ENCODE measurements at places on chromosomes 5 and 9.
A peak's percentile ranks its signal among the peaks of the same experiment; 100 is the strongest.

DNA sequence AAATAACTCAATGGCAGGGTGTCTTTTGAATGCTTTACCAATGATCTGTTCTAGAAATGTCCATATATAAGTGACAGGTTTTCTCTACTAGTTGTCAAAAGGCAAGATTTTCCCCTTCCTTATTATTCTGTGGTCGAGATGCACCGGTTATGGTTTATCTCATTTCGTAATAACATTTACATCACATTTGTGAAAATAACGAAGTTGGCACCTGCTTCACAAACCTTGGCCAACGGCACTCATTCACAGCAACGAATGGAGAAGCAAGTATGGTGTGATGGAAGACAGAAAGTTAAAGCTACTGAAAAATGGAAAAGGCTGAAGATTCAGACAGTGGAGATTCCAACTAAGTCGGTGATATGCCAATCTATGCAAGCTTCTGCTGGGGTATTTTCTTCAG lies 235.8 kb downstream of the KCTD16 start:
- no peak for DNase-seq

GRCh38 chr5:139417214-139417613 lies 13.3 kb upstream of the SPATA24 start:
- DNase-seq: no peak

DNA sequence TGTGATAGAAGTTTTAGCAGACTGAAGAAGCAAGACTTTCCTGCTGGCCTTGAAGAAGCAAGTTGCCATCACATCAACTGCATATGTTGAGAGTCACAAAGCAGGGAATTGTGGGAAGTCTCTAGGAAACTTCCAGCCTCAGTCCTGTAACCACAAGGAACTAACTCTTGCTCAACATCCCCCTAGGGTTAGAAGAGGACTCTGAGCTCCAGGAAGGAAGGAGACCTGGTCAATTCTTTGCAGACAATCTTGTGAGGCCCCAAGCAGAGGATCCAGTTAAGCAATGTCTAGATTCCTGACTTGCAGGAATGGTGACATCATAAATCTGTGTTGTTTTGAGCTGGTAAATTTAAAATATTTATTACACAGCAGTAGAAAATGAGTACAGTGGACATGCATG lies 18.6 kb upstream of the ZNF366 start:
- DNase-seq: no peak

DNA sequence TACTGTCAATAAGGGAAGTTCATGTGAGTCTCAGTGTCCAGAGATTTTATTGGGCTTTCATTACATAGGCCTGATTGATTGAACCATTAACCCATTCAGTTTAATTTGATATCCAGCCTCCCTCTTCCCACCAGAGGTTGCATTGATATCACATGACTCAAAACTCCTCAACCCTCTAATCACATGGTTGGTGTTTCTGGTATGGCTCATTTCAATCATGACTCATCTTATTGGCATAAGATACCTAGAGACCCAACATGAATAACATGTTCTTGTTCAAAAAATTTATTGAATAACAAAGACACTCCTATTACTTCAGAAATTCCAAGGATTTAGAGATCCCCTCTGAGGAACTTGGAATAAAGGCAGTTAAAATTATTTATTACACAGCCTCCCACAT lies 982.2 kb downstream of the TLE1 start:
- no peak for DNase-seq

DNA sequence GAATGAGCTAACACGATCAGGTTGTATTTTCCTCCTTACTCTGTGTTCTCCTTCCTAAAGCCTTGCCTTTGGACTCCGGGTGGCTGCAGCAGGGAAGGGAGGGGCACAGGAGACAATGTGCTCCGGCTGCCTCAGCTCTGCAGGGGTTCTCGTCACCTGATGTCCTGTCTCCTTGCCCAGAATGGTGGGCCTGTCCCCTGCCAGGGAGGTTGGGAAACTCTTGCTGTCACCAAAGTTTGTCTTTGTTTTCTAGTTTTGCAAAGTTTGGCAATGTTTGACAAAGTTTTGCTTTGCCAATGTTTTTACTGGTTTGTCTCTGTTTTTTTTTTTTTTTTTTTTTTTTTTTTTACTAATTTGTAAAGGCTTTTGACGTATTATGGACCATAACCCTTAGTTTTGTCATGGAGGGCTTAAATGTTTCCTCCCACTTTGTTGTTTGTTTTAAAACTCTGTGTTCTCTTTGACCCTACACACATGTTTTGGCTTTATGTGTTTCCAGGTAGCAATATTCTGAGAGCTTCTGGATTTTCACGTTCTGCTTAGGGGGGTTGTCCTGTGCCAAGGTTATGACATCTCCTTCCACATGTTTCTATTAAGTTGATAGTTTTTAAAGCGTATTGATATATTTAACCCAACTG lies 49.3 kb downstream of the GADD45G start:
- no peak for DNase-seq

DNA sequence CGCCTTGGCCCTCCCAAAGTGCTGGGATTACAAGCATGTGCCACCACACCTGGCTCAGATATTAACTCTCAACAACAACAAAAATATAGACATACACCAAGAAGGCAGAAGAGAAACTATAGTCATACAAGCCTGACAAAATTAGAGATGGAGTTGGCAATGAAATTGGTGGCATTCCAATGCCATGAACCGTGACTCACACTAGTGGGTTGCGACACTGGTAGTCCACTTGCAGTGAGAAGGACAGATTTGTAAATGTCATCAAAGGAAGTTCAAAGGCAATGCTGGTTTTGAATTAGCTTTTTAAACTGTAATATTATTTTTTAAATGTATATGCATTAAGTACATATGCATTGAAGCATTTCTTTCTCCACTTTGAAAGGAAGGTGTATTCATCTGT lies 8.5 kb upstream of the DNAJC25 start:
- DNase-seq: no peak

- no peak for DNase-seq
These were observed 159.8 kb upstream of the CCDC152 start for GRCh38 chr5:42596817-42597216.

- DNase-seq: no peak
These were observed 10.0 kb upstream of the DOLPP1 start for GRCh38 chr9:129070696-129071525.

DNA sequence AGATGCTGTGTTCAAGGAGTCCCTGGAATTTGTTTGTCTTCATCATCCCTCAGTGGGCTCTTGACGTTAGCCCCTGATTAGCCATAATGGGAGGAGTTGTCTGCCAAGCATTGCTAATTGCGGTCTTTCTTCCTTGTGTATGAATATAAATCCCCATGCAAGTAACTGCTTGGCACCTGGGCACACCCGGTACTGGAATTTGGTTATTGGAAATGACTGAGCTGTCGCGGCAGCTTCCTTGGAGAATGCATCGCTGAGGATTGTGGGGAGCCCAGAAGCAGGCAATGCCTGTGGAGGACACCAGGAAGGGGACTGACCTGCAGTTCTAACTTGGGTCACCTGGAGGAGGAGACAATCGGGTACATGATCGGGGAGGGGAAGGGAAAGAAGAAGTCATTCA lies 53.3 kb upstream of the CTSL start:
- DNase-seq: no peak

DNA sequence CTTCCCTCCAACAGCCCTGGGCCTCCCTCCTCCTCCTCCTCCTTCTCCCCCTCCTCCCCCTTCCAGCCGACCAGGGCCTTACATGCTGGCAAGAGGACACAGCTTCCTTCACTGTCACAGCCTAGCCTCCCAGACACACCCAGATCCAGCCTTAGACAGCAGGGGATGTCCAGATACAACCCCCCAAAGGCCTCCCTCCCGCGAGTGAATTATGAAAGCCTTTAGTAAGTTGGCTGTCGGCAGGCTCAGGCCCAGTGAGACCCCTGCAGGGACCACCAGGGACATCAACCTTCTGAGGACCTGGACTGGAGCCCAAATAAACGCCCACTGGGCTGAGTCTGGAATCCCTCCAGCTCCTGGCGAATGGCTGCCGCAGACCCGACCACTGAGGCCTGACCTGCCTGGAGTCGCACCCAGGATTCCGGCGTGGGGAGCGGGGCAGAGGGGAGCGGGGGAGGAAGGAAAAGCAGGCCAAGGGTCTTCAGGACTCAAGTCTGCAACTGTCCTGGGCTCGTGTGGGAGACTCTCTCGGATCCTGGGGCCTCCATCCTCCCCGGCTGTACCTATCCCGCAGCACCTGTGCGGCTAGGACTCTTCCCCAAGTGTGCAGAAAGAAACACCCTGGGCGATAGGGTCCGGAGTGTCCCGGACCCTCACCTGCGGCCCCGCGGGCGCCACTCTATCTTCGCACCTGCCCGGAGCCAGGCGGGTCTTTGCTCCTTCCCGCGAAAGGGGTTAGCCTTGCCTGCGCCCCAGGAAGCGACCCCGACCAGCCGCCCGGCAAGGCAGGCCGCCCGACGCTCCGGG lies 705 bp downstream of the SEPTIN8 start:
- peak; percentile 51 for DNase-seq

GRCh38 chr5:172530406-172530805 lies 76.1 kb upstream of the SH3PXD2B start:
- no peak for DNase-seq

DNA sequence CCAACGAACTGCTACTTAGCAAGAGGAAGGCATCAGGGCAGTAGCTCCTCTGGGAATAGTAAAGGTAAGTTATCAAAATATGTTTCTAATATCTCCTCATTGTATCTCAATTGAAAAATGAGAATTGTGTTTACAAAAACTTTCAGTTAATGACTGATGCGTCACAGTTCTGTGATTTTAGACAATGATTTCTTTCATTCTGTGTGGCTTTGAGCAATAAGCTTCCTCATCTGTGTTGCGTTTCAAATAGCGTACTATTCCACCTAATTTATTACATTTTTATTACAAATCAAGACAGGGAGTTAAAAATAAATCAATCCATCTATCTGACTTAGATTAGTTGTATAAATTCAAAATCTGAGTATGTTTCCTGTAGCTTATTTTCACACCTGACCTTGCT lies 145.0 kb downstream of the CAAP1 start:
- DNase-seq: no peak

- DNase-seq: no peak
These were observed 835 bp downstream of the SRA1 start for GRCh38 chr5:140556438-140556837.

DNA sequence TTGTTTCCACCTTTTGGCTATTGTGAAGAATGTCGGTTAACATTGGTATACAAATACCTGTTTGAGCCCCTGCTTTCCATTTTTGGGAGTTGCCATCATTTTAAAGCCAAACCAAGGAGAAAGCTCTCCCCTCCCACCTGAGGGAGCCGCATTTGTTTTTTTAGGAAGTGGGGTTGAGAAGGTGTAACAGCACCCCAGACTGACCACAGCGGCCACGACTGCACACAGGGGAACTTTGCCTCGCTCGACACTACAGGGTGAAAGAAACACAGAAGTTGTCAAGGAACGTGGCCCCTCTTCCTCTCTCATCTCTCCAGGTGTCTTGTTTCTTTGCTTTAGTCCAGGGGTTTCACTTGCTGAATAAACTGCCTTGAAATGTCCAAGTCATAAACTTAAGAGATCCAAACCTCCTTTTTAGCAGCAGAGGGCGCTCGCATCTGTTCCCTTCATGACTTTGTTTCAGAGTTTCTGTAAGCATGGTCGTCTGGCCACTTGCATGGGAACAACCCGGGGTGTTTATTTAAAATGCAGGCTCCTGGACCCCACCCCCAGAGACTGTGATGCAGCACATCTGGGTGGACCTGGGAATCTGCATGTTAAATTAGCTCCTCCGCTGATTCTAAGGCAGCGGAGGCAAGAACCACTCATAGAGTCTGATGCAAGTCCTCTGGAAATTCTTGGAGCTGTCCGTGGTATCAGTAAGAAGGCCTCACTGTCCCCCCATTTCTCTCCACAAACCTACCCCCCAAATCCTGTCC lies 2.1 kb upstream of the TTLL11 start:
- DNase-seq: peak; percentile 58

DNA sequence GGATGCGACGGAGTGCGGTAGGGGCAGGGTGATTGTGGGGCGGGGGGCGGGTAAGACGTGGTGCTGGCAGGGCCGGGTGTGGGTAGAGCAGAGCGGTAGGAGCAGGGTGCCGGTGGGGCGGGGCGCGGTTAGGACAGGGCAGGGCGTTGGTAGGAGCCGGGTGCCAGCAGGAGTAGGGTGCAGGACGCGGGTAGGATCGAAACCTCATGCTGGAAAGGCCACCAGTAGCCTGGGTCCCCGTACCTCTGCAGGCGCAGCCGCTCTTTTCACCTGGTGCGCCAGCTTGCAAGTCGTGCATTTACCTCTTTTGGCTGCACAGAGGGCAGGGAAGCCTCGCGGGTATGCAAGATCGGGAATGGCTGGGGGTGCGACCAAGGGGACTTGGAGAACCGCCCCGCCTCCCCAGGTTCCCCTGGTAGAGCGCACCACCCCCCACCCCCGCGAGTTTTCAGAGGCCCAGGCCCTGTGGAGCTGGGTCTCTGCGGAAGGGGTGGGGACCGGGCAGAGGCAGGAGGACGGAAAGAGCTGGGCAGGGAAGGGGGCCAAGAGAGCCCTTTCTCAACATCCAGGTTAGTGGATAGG lies 104.8 kb upstream of the SIMC1 start:
- DNase-seq: peak; percentile 36

DNA sequence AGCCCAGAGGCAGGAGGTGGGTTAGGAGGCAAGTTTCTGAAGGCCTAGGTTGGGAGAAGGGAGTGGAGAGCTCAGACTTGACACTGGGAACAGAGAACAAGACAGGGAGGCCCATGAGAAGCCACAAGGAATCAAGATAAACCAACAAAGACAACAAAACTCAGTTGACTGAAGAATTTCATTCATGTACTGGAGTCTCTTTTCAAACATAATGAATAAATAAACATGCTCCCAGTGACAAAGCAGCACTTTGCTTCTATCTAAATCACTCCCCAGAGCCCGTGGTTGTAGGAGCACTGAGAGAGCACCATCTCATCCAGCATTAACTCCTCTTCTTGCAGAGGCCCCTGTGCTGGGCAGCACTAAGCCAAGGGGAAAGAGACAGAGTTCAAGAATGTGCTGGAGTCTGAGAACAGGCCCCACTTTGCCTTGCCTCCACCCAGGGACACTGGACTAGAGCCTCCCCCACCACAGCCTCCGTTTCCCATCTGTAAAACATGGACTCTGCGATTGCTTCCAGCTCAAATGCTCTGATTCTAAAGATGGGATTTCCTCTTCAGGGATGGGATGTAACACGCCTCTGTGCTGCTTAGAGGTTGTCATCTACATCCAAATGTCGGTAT lies 282.0 kb downstream of the SPOCK1 start:
- DNase-seq: no peak

GRCh38 chr9:123216251-123216797 lies 52.1 kb downstream of the STRBP start:
- DNase-seq: no peak

All from nephron progenitor cell (in vitro differentiated cells).